ENCODE measurements at places on chromosomes 2 and 18. TPM values are rescaled to one million over a fixed set of nuclear protein-coding genes. Genes with fewer than 3 reads are reported as not detected.

DNA sequence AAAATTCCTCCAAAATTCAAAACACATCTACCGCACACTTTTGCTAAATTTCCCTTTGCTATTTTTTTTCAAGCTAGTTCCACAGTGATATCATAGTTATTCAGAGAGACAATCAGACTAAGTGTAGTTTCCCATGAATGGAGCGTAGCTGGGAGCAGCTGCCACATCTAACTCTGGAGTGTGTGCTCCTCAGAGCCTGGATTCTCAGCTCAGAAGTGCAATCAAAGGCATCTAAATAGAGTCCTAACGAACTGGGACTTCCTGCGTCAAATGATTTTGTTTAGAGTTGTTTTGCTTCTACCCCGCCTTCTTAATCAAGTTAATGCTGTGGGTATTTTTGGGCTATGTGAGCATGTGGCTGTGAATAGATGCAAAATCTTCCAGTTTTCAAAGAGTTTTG, 160.3 kb downstream of the TMEM18 start:
- DNase-seq = no peak

DNA sequence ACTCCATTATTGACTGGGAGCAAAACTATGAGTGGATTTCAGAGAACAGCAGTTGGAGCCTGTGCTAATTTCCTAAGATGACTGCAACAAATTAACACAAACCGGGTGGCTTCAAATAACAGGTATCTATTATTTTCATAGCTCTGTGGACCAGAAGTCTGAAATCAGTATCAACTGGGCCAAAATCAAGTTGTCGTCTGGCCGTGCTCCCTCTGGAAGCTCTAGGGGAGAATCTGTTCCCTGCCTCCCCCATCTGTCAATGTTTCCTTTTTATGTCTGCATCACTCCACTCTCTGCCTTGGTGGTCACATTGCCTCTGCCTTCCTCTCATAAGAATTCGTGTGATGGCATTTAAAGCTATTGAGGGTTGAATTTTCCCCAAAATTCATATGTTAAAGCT, 269.8 kb downstream of the TMX3 start:
- no peak for DNase-seq

ABCB11 gene
- polyA plus RNA-seq = not detected

RNF152 gene
- 5.5 TPM for polyA plus RNA-seq
